ENCODE measurements at places on chromosomes 7 and 10. TPM values are rescaled to one million over a fixed set of nuclear protein-coding genes. Genes with fewer than 3 reads are reported as not detected.
A peak's percentile ranks its signal among the peaks of the same experiment; 100 is the strongest.

The AKR1C2 gene
- total RNA-seq, result 52.6 TPM

The TCAF2 gene
- 1.7 TPM for total RNA-seq

The NUPR2 gene
- 26.3 TPM for total RNA-seq

The MKRN1 gene
- total RNA-seq, result 60.2 TPM

The SPDYE2 gene
- not detected for total RNA-seq

The C10orf67 gene
- total RNA-seq, result not detected

The PIK3CG gene
- total RNA-seq, result 2.7 TPM

The ASZ1 gene
- not detected for total RNA-seq

The ZNF503 gene
- 10.7 TPM for total RNA-seq

DNA sequence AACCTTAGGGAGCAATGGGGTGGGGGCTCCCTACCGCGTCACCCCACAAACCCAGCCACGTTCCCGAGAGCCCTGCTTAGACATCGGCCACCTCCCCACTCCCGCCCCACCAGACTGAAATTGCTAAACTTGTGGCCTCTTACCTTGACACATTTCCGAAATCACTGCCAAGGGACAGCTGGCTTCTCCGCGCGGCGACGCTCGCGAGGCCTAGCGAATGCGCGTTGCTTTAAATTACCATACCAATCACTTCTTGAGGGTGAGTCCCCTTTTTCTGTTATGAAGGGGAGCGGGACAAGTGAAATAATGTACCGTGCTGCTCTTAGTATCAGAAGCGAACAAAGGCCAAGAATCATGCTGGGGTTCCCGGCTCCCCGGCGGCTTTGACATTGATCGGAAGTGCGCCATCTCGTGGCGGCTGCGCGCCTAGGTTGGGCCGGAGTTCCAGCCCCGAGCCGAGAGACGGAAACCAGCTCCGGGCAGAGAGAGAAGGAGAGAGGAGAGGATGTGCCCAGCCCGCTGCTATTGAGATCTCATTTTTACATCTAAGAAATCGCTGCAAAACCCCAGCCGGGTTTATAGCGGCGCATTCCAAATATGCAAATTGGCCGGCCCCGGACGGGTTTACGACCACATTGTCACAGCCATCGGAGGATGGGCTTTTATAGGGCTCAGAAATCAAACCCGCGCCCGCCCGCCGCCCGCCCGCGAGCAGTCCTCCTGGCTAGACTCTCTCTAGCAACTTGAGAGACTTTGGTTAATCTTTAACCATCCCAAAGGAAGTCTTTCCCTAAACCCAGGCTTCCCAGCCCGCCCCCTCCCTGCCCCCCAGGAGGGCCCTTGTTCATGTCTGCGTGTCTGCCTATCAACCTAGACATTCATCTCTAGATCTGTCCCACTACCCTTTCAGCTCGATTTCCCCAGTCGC lies 5.3 kb downstream of the HOXA11 start:
- no peak overlapping the region for H3K4me3 ChIP-seq
- DNase-seq, result peak; percentile 45
- peaks cover 88% of the 10 kb centered on the region for H3K27me3 ChIP-seq
- H3K4me1 ChIP-seq, result peaks cover 15% of the 10 kb centered on the region
- no peaks in the 10 kb centered on the region for H3K36me3 ChIP-seq

GRCh38 chr7:36880108-36880507 lies 155.8 kb upstream of the AOAH start:
- H3K36me3 ChIP-seq, result peaks cover 5% of the 10 kb centered on the region
- no peak overlapping the region for H3K27ac ChIP-seq
- H3K4me1 ChIP-seq, result no peaks in the 10 kb centered on the region
- no peak overlapping the region for H3K4me3 ChIP-seq
- DNase-seq, result no peak

GRCh38 chr10:13340626-13341376 lies 7.3 kb downstream of the SEPHS1 start:
- H3K27ac ChIP-seq, result no peak overlapping the region
- peaks cover 10% of the 10 kb centered on the region for H3K36me3 ChIP-seq

- H3K4me1 ChIP-seq, result peaks cover 14% of the 10 kb centered on the region
- H3K27ac ChIP-seq, result peak overlapping the region; percentile 61
- H3K36me3 ChIP-seq, result no peaks in the 10 kb centered on the region
These were observed 216.8 kb upstream of the CCDC6 start for GRCh38 chr10:60123172-60123571.

DNA sequence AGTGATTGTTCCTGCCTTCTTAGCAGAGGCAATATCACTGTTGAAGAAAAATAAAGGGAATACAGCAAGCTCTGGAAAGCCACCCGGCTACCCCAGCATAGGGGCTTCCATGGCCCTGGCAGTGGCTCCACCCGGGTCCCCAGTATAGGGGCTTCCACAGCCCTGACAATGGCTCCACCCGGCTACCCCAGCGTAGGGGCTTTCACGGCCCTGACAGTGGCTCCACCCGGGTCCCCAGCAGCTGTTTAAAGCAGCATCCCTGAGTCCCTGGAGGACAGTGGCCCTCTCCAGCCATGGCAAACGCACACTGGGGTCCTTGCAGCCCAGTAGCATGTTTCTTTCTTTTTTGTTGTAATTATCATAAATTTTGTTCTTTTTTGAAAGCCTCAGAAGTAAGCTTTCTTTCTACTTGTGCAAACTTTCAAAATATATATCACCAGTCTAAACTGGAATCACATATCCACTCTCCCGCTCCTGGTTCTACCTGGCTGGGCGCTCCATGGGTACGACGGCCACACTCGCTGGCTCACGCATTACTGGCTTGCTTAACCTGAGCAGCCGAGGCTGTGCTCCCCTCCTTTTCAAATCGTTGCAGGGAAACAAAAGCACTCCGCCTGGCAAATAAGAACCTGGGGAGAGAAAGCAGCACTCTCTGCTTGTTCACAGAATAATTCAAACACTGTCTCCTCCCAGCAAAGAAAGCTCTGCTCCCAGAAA lies 62.1 kb downstream of the TCERG1L start:
- no peak overlapping the region for H3K4me3 ChIP-seq
- H3K36me3 ChIP-seq, result no peaks in the 10 kb centered on the region
- H3K27ac ChIP-seq, result no peak overlapping the region

GRCh38 chr10:116704926-116705325 lies 37.4 kb downstream of the HSPA12A start:
- peaks cover 6% of the 10 kb centered on the region for H3K4me1 ChIP-seq
- no peak overlapping the region for H3K4me3 ChIP-seq
- DNase-seq, result peak; percentile 96
- H3K27ac ChIP-seq, result peak overlapping the region; percentile 43
- H3K27me3 ChIP-seq, result no peaks in the 10 kb centered on the region
- H3K36me3 ChIP-seq, result no peaks in the 10 kb centered on the region

DNA sequence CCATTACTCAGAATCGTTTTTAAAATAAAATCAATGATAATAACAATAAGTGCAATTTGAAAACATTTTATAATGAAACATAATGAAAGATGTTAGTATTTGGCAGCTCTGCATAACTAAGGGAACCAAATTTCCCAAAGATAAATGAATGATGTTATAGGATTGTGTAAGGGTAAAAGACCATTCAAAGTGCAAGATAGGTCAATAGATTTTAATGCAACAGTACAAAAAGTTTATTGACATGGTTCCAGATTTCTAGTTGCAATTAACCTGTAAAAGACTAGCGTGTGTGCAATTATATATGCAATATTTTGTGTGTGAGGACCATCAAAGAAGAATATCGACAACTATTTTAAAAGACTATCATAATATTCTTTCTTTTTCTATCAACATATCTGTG lies 122.3 kb downstream of the MDFIC start:
- no peak overlapping the region for H3K4me3 ChIP-seq
- no peaks in the 10 kb centered on the region for H3K36me3 ChIP-seq
- no peaks in the 10 kb centered on the region for H3K27me3 ChIP-seq
- DNase-seq, result no peak

DNA sequence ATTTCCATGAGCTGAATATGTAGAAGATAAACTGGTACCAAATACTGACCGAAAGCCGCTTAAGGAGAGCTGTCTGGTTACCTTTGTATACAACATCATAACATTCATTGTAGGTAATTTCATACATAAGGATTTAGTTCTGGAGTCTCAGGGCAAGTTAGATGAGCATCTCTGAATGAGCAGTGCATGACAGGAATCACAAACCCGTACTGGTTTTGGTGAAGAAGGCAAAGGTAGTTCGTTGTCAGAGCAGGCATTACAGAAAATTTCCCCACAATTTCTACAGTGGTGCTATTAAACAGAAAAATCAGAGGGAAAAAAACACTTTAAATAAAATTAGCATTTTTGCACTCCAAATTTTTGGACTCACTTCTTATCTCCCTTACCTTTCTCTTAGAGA lies 12.9 kb upstream of the PBLD start:
- no peak for DNase-seq
- H3K4me3 ChIP-seq, result no peak overlapping the region
- H3K4me1 ChIP-seq, result no peaks in the 10 kb centered on the region
- H3K27me3 ChIP-seq, result no peaks in the 10 kb centered on the region
- H3K27ac ChIP-seq, result no peak overlapping the region

- H3K4me3 ChIP-seq, result no peak overlapping the region
- DNase-seq, result no peak
- H3K4me1 ChIP-seq, result no peaks in the 10 kb centered on the region
- no peaks in the 10 kb centered on the region for H3K27me3 ChIP-seq
- H3K27ac ChIP-seq, result no peak overlapping the region
These were observed 17.6 kb downstream of the C10orf62 start for GRCh38 chr10:97607095-97607636.

- H3K36me3 ChIP-seq, result no peaks in the 10 kb centered on the region
- no peak overlapping the region for H3K4me3 ChIP-seq
- DNase-seq, result no peak
- H3K27me3 ChIP-seq, result no peaks in the 10 kb centered on the region
These were observed 194.4 kb downstream of the CCSER2 start for GRCh38 chr10:84522612-84523462.

DNA sequence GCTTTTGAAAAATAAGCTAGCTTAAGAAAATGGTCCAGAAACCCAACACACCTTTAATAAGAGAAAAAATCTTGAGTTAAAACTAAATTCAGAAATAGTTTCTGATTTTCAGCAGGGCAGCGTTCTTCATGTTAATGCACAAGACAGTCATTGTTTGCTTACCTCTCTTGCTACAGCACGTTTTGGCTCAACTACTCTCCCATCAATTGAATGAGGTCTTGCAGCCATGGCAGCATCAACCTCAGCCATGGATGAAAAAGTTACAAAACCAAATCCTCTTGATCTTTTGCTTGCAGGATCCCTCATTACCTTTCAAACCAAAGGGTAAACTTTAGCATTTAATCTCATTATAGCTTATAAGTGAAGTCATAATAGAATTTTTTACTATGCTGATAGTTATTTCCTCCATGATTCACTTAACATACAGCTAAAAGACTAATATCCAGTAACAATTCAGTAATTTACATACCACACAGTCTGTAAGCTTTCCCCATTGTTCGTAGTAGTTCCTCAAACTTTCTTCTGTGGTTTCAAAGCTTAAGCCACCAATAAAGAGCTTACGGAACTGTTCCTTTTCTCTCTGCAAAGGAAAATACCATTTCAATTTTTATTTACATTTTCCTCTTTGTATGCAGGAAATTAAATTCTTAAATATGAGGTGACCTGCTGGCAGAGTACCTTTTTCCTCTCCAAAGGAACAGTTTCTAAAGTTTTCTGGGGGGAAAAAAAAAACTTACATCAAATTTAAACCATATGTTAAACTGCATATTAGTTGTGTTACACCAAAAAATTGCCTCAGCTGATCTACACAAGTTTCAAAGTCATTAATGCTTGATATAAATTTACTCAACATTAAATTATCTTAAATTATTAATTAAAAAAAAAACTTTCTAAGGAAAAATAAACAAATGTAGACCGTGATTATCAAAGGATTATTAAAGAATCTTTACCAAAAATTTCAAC lies 3.1 kb downstream of the HNRNPA2B1 start:
- no peak overlapping the region for H3K4me3 ChIP-seq
- H3K27ac ChIP-seq, result no peak overlapping the region
- H3K27me3 ChIP-seq, result no peaks in the 10 kb centered on the region

GRCh38 chr10:14547816-14548215 lies 217.1 kb upstream of the FRMD4A start:
- no peak for DNase-seq
- no peak overlapping the region for H3K27ac ChIP-seq
- H3K27me3 ChIP-seq, result no peaks in the 10 kb centered on the region
- H3K36me3 ChIP-seq, result no peaks in the 10 kb centered on the region
- H3K4me3 ChIP-seq, result no peak overlapping the region

GRCh38 chr7:128459394-128459878 lies 3.8 kb downstream of the HILPDA start:
- H3K27ac ChIP-seq, result no peak overlapping the region
- no peaks in the 10 kb centered on the region for H3K27me3 ChIP-seq
- peaks cover 21% of the 10 kb centered on the region for H3K4me1 ChIP-seq
- H3K4me3 ChIP-seq, result no peak overlapping the region

DNA sequence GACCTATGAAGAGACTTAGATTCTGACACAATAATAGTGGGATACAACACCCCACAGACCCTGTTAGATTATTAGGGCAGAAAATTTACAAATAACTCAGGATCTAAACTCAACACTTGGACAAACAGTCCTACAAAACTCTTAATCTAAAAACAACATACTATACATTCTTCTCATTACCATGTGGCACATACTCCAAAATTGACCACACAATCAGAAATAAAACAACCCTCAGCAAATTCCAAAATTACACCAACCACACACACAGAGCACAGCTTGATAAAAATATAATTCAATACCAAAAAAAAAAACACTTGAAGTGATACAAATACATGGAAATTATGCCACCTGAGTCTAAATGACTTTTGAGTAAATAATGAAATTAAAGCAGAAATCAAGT lies 7.8 kb downstream of the ZNF680 start:
- no peak overlapping the region for H3K4me3 ChIP-seq
- no peaks in the 10 kb centered on the region for H3K27me3 ChIP-seq
- peak overlapping the region; percentile 42 for H3K27ac ChIP-seq
- DNase-seq, result no peak
- peaks cover 56% of the 10 kb centered on the region for H3K4me1 ChIP-seq

DNA sequence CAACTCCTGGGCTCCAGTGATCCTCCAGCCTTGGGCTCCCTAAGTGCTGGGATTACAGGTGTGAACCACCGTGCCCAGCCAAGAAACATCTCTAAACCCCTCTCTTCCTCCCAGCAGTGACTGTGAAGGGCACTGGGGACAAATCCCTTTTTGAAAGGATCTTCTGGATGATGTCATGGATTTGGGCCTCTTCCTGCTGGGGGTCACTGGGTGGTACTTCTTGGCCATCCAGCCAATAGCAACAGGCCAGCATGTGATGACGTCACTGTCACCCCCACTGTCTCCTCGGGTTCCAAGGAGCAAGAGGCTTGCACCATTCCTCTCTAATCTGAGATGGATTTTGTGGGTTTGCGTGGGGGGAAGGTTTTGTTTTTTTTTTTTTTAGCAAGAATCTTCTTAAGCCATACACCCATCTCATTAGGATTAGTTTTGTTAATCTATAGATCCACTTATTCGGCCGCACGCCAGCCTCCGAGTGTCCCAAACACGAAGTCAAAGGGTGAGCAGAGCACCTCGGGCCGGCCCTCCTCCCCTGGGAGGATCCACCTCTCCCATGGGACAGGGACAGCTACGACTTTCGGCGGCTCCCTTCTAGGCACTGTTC lies 29.4 kb upstream of the TNRC18 start:
- no peaks in the 10 kb centered on the region for H3K36me3 ChIP-seq
- no peak overlapping the region for H3K27ac ChIP-seq
- H3K4me3 ChIP-seq, result no peak overlapping the region
- DNase-seq, result no peak
- H3K4me1 ChIP-seq, result no peaks in the 10 kb centered on the region

- H3K27me3 ChIP-seq, result no peaks in the 10 kb centered on the region
- no peaks in the 10 kb centered on the region for H3K36me3 ChIP-seq
- H3K4me3 ChIP-seq, result peak overlapping the region; percentile 12
- H3K4me1 ChIP-seq, result peaks cover 18% of the 10 kb centered on the region
- peak overlapping the region; percentile 78 for H3K27ac ChIP-seq
These were observed 557 bp downstream of the CYTH3 start for GRCh38 chr7:6271694-6272440.

Measured in thyroid gland (tissue), 4 donors.